PC-9 (cell line): ENCODE measurements at places on chromosomes 6 and 20. TPM values are rescaled to one million over a fixed set of nuclear protein-coding genes. Genes with fewer than 3 reads are reported as not detected.

DNA sequence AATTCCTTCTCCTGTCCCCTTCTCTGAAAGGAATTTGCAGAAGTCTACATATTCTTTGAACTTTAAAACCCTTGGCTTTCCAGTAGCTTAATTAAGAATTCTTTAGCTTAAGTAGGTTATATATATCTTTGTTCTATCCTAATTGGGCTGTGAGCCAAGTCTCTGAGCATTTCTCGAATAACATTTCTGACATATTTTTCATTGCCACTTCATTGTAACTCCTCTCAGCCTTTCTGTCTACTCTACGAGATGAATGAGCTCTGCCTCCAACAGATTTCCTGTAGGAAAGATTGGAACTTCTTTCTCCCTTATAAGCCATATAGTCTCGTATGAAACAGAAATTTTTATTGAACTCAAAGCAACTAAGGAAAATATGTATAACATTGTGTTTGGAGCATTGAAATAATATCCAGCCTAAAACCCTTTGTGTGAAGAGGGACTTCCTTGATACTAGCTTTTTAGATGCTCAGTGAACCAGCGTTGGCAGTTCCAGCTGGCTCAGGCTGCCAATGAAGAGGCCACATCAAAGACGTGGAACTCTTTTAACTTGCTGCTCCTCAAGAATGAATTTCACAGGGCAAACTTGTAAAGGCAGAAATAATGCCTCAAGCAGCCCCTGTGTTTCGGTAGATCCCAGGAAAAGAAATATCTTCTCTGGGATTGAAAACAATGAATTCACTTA, 87.7 kb upstream of the NOX3 start:
- H3K27ac ChIP-seq: no peak overlapping the region
- no peaks in the 10 kb centered on the region for H3K4me1 ChIP-seq
- no peak for DNase-seq
- no peaks in the 10 kb centered on the region for H3K27me3 ChIP-seq

GRCh38 chr20:62557462-62557861, 81.7 kb upstream of the GATA5 start:
- no peak overlapping the region for H3K27ac ChIP-seq
- H3K36me3 ChIP-seq: no peaks in the 10 kb centered on the region
- H3K4me3 ChIP-seq: no peak overlapping the region

- DNase-seq: no peak
- H3K4me3 ChIP-seq: no peak overlapping the region
- no peaks in the 10 kb centered on the region for H3K4me1 ChIP-seq
- no peaks in the 10 kb centered on the region for H3K36me3 ChIP-seq
These were observed 256.5 kb upstream of the RIN2 start for GRCh38 chr20:19501476-19502115.

DNA sequence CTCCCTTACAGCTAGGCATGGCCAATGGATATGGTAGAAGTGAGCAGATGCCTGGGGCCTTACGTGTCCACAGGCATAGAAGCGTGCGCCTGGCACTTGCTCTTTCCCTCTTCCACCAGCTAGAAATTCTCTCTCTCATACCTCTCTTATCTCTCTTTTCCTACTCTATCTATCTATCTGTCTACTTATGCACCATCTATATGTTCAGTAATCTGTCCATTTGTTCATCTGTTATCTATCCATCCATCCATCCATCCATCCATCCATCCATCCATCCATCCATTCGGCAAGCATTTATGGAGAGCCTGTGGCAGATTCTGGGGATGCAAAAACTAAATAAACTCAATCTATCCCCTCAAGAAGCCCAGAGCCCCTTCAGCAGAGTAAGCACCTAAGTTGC, 70.2 kb downstream of the KCNB1 start:
- H3K36me3 ChIP-seq: no peaks in the 10 kb centered on the region
- peaks cover 71% of the 10 kb centered on the region for H3K27me3 ChIP-seq
- no peaks in the 10 kb centered on the region for H3K4me1 ChIP-seq
- H3K27ac ChIP-seq: no peak overlapping the region
- H3K4me3 ChIP-seq: no peak overlapping the region

DNA sequence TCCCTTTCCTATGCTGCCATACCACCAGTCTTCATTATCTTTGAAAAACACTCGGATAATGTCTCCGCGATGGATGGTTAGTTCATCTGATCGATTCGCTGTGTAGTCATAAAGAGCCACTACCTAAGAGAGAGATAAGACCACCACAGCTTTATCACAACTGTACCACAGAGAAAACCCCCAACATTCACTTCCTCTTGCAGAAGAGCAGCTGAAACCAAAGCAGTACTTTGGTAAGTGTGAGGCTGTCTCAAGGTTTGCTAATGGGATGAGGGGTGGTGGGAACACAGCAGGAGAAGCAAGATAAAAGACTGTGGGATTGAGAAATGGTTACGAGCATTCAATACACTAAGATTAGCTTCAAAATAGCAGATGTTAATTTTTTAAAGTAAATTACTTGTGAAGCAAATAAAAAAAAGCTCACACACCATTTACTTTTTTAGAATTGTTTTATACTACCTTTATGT, 142.1 kb downstream of the MYB start:
- DNase-seq: no peak
- H3K27ac ChIP-seq: no peak overlapping the region
- no peaks in the 10 kb centered on the region for H3K27me3 ChIP-seq
- no peak overlapping the region for H3K4me3 ChIP-seq
- H3K36me3 ChIP-seq: no peaks in the 10 kb centered on the region

- no peaks in the 10 kb centered on the region for H3K27me3 ChIP-seq
- no peak overlapping the region for H3K27ac ChIP-seq
- no peaks in the 10 kb centered on the region for H3K4me1 ChIP-seq
- H3K4me3 ChIP-seq: no peak overlapping the region
- DNase-seq: no peak
These were observed 210.3 kb downstream of the PLCB1 start for GRCh38 chr20:8342391-8342790.

DNA sequence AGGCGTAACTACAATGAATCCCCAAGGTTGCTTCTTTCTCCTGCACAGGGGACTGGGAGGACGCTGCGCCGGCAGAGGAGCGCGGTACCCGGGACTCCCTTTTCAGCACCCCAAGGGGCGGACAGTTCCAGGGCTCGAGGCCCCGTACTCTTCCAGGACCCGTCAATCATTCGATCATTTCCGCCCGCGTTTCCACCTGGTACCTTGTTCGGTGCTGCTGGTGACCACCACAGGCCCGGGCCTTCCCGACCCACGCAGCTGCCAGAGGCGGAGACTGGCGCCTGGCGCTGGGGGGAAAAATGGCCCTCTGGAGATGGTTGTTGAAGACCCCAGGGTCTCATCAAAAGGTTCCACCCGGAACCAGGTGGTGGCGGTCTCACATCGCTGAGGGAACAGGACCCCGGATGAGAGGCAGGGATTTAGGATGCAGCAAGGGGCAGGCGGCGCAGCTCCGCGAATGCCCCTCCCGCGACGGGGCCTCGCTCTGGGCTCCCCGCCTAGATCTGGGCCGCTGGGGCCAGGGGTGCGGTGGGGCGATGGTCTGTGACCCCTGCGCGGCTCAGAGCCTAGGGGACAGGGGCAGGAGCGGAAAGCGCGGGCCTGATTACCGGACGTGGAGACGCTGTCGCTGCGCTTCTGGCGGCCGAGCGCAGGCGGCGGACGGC, 744 bp downstream of the VSX1 start:
- H3K27ac ChIP-seq: no peak overlapping the region
- H3K36me3 ChIP-seq: no peaks in the 10 kb centered on the region
- DNase-seq: no peak
- H3K4me1 ChIP-seq: peaks cover 30% of the 10 kb centered on the region

DNA sequence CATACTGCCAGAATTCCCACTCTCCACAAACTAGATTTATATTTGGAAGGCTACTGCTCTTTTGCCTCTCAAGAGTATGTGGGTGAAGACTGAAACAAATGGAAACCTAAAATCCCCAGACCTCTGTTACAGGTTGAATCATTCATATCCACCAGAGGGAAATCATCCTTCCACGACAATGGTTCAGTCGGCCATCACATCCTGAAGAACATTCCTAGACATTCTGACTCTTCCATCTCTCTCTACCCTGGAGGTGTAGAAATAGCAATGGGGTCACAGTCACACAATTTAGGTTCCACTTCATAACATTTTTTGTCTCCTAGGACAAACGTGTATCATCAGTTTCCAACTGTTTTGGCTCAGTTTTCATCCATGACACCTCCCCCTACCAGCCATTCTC, 8.6 kb downstream of the GPX5 start:
- no peaks in the 10 kb centered on the region for H3K4me1 ChIP-seq
- H3K27ac ChIP-seq: no peak overlapping the region
- no peaks in the 10 kb centered on the region; the same call in 1 of the 2 replicates for H3K27me3 ChIP-seq
- DNase-seq: no peak
- H3K4me3 ChIP-seq: no peak overlapping the region

GRCh38 chr20:40588891-40589290, 100.1 kb downstream of the MAFB start:
- no peaks in the 10 kb centered on the region for H3K4me1 ChIP-seq
- no peak overlapping the region for H3K4me3 ChIP-seq
- no peaks in the 10 kb centered on the region for H3K36me3 ChIP-seq
- H3K27ac ChIP-seq: no peak overlapping the region
- DNase-seq: no peak

GRCh38 chr20:62578294-62578897, 63.9 kb upstream of the SLCO4A1 start:
- H3K27me3 ChIP-seq: peaks cover 98% of the 10 kb centered on the region
- H3K4me1 ChIP-seq: no peaks in the 10 kb centered on the region; the same call in 1 of the 2 replicates
- H3K36me3 ChIP-seq: no peaks in the 10 kb centered on the region
- H3K27ac ChIP-seq: no peak overlapping the region
- no peak overlapping the region for H3K4me3 ChIP-seq
- no peak for DNase-seq

GRCh38 chr6:127813699-127814027, 87.2 kb downstream of the THEMIS start:
- no peak for DNase-seq
- H3K27ac ChIP-seq: no peak overlapping the region
- H3K36me3 ChIP-seq: no peaks in the 10 kb centered on the region
- no peaks in the 10 kb centered on the region for H3K27me3 ChIP-seq

CYP21A2 gene
- 0.33 TPM in 1 of 2 replicates, not detected in the other for total RNA-seq

SLC35B2 gene
- total RNA-seq: 57.6 and 59.7 TPM in 2 replicates

PRL gene
- not detected in 2 replicates for total RNA-seq

ALDH8A1 gene
- total RNA-seq: 0.83 and 1.1 TPM in 2 replicates
